ENCODE measurements at places on chromosomes 4 and X.

DNA sequence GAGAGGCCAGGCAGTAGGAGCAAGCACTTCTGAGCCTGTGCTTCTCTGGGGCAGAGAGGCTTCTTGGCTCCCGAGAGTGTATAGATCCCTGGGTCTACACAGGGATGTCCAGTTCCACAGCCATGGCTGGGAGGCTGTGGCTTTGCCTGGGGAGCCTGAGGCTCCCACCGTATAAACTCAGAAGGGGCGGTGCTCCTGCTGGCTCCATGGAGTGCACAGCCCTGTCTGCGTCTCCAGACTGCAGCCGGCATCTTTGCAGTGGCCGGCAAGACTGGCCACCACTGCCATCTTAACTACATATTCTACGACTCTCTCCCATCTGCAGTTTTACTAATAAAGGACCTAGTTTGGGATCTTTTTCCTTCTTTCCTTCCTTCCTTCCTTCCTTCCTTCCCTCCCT, 1253.8 kb downstream of the C4orf33 start:
- DNase-seq = no peak

DNA sequence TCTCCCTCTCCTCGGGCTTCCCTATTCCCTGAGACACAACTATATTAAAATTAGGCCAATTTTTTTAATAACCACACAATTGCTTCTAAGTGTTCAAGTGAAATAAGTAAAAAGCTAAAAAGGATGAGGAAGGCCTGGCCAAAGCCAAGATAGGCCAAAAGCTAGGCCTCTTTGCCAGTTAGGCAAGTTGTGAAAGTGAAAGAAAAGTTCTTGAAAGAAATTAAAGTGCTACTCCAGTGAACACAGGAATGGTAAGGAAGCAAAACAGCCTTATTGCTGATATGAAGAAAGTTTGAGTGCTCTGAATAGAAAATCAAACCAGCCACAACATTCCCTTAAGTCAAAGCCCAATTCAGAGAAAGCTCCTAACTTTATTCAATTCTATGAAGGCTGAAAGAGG, 114.2 kb upstream of the FAT4 start:
- no peak for DNase-seq

- DNase-seq = no peak
These were observed 46.0 kb upstream of the SMAD1 start for GRCh38 chr4:145435646-145436045.

- DNase-seq = no peak
These were observed 133.6 kb upstream of the S100G start for GRCh38 chrX:16516232-16516876.

DNA sequence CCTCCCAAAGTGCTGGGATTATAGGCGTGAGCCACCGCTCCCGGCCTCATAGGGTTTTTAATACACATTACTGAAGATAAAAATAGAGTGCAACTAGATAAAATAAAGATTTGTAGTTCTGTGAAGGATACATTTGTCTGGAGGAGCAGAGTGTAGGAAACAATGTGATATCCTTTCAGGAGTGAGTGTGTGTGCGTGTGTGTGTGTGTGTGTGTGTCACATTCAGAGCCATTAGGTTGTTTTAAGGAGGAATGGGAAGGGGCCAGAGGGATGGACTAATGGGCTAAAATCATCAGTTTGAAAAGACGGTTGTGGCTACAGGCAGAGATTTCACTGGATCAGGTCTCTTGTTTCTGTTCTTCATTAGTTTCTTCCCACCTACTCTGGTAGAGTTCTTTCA, 40.0 kb downstream of the RBPJ start:
- DNase-seq = no peak

- DNase-seq = no peak
These were observed 52.2 kb downstream of the STIM2 start for GRCh38 chr4:26912810-26913209.

- DNase-seq = no peak
These were observed 15.8 kb downstream of the MAGEB1 start for GRCh38 chrX:30262763-30263162.

GRCh38 chr4:112038861-112039260, 106.4 kb upstream of the FAM241A start:
- DNase-seq = no peak

GRCh38 chr4:6420036-6420435, 52.4 kb downstream of the PPP2R2C start:
- DNase-seq = no peak

GRCh38 chr4:4859799-4860599, 534 bp downstream of the MSX1 start:
- DNase-seq = no peak

- no peak for DNase-seq
These were observed 127.1 kb downstream of the CFAP299 start for GRCh38 chr4:80462621-80463091.

DNA sequence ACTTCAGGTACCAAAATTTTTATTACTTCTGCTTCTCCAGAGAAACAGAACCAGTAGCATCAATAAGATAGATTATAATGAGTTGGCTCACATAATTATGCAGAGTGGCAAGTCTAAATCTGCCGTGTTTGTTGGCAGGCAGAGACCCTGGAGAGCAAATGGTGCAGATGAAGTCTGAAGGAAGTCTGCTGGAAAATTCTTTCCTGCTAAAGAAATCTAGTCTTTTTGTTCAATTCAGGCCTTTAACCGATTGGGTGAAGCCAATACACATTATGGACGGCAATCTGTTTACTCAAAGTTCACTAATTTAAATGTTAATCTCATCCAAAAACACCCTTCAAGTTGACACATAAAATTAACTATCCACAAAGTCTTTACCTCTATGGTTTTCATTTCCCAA, 156.0 kb downstream of the TBX22 start:
- DNase-seq = no peak

DNA sequence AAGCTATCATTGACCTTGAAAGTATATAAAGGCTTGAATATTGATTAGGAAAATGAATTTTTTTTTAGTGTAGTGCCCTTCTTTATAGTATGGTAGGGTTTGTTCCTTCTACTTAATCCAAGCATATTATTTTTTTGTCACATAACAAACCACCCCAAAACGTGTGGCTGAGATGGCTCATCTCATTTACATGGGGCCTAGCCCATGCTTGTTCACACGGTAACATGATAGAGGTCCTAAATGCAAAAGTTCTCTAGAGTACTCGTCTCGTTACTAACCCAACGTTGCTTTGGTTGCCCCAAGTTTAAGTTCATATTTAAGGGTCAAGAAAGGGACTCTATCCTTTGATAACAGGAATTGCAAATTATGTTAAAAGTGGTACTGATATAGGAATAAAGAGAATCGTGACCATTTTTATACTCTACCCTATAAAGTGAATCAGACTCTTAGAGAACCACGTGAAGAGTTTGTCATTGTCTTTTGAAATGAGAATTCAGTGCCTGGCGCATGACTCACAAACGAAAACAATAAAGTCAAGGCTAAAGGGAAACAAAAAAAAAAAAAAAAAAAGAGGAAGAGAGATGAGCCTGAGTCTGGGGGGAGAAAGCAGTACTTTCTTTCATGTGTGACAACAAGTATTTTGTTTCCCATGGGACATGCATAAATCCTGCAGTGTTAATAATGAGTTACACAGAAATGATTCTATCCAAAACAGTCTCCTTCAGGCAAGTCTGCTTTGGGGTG, 402.8 kb upstream of the NWD2 start:
- DNase-seq = no peak

- DNase-seq = no peak
These were observed 148.3 kb downstream of the STOX2 start for GRCh38 chr4:184053434-184053833.

DNA sequence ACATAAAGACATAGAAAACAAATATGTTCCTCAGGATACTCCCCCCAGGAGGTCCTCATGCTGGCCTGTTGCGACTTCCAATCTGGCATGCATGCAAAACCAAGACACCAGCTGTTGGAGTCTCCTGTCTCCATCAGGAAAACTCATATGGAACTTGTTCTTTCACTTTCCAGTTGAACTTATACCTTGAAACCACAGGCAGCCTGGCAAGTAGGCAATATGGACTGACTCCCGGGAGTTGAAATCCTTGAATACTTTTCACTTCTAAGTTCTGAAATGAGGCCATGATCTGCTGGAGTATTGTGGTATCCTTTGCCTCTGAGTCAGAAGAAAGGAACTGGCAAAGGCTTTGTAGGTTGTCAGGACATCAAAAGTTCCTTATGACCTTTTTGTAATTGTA, 444.2 kb downstream of the IDS start:
- DNase-seq = no peak

DNA sequence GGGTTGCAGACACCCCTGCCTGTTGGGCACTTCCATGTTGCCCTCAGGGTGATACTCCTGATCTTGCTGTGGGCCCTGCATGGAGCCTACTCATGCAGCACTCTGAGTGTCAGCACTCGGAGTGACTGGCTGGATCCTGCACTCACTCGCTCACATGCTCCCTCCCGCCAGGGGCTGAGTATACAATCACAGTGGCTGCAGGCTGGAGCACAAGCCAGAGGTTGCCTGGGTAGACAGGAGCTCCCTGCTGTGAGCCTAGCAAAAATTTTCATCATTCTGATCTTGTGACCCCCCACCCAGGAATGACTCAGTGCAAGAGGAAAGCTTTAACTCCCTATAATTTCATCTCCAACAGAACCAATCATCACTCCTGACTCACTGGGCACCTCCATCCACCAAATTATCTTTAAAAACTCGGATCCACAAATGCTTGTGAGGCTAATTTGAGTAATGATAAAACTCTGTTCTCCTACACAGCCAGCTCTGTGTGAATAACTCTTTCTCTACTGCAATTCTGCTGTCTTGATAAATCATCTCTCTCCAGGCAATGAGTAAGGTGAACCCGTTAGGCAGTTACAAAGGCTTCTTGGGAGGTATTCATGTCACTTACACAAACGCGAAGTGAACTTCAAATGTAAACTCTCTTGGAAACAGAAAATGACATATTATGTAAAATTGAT, 1180.8 kb upstream of the PABPC4L start:
- DNase-seq = no peak

DNA sequence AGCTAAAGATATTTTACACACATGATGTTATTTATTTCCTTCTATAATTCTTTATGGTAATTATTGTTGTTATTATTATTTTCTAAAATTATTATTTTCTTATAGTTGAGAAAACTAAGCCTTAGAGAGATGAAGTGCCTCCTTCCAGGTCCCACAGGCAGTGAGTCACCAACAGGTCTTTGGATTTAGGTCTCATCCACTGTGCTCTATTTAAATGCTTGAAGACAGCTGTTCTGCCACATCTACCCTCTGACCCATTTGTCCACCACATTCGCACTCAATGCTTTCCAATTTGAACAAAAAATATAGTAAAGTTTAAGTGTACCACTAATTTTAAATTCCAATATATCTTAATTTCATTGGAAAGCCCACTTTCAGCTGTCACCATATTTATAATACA, 566.4 kb downstream of the PPARGC1A start:
- DNase-seq = no peak

DNA sequence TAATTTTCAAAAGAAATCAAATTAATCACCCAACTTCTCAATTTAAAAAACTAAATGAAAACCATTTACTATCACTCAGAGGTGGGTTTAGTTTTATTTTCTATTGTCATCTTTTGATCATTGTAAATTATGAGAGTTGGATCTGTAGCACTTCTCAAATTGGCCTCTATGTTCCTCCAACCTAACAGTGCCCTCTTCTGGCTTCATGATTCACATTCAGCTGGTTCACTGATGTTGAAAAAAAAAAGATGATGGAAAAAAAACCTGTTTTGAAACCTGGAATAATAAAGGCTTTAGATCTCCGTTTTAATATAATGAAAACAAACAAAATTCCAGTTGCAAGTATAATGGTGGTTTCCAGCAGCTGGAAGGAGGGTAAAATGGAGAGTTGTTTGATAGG, 2.4 kb upstream of the NBDY start:
- peak; percentile 45 for DNase-seq

DNA sequence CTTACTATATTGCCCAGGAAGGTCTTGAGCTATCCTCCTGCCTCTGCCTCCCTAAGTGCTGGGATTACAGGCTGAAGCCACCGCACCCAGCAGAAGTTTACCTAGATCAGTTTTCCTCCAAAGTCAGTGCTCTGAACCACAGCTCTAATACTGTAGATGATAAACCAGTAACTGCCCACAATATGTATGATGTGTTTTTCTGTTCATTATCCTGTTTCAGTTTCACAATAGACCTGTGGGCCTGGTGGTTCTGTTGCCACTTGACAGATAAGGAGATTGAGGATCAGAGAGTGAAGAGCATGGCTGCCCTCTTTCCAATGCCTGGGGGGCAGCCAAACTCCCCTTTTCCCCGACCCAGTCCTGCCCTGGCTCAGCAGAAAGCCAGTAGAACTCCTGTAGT, 87.0 kb downstream of the EFNB1 start:
- DNase-seq = no peak

DNA sequence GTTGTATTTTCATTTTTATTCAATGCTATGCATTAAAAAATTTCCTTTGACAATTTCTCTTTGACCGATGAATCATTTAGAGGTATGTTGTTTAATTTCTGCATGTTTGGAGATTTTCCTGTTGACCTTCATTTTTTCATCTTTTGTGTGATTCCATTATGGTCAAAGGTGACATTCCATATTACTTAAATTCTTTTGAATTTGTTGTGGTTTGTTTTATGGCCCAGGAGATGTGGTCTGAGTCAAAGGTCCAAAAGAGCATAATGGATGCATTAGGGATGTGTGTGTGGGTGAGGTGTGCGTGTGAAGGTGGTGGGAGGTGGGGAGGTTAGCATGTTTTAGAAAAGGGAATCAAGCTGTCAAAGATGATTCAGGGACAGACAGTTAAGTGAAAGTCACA, 76.0 kb upstream of the GIMD1 start:
- DNase-seq = no peak

DNA sequence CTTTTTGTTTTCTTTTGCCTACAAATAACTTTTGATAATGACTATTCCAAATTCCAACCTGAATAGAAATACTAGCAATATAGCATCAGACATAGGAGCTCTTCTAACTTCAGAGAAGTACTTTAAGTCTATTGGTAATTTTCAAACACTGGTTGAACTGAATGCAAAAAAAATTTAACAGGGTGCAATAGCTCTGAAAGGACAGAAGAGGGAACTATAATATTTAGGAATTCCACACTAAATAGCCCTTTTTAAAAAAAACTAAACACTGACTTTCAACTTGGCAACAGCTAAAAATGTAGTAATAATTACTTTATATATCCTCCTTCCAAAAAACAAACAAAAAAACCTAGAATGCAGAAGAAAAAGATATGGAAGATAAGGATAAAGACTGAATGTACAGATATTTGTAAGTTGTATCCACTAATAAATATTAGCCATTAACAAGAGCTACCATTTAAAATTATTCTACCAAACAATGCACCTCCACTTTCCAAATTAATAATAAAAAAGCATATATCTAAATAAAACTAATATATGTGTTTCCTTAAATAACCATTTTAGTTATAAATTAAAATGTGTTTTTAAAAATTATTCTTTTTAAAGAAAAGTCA, 81.4 kb downstream of the FBXW7 start:
- peak; percentile 3 for DNase-seq

Data from globus pallidus (tissue), 1 donor.